ENCODE measurements at places on chromosomes 4 and X.

DNA sequence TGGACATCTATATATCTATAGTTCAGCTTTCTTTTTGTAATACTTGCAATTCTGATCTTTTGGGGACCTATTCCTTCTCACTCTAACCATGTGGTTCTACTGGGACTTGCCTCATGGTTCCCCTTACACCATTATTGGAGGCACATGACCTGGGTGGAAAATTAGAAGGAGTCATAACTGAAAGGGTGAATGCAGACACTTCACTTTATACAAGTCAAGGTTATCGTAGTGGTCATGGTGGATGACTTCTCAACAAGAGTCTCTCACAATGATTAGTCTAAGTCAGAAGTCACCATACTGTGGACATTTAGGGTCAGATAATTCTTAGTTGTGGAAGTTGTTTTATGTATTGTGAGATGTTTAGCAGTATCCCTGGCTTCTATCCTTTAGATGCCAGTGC lies 10.5 kb upstream of the EIF4E start:
- no peak for DNase-seq

DNA sequence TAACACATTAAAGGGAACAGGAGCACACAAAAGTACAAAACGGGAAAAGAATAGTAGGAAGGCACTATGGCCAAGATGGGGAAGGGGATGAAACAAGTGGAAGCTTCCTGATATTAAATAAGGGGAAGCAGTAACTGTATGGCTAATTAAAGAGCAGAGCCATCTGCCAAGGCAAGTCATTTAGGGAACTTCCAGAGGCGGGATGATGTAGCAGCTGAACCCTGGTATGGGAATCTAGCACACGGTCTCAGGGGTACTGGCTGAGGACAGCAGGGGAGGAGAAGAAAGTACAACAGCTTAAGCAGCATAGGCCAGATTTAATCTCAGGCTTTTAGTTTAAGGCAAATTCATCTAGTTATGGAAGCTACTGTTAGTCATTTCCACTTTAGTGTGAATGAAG lies 59.1 kb downstream of the IGFBP7 start:
- DNase-seq, result no peak

DNA sequence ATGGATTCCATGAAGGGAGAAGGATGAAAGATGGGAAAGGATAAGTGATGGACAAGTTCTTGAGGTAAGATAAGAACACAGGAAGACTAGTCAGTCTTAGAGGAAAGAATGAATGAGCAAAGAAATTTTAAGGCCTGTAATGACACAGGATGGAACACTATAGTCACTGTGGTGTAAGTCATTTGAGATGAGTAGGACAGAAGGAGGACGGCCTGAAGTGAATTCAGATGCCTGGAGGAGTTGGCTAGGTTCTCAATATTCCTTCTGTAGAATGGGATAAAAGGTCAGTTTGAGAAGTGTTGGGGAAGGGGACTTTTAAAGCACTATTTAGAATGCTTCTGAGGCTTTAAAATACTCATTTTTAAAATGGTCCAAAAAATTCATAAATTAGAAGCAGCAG lies 3.9 kb downstream of the MSMO1 start:
- DNase-seq, result no peak

- DNase-seq, result no peak
These were observed 34.4 kb downstream of the CC2D2A start for GRCh38 chr4:15504041-15504440.

- DNase-seq, result peak; percentile 30
These were observed 519.5 kb downstream of the BCOR start for GRCh38 chrX:39577985-39578869.

GRCh38 chr4:23369331-23369730 lies 520.5 kb downstream of the PPARGC1A start:
- DNase-seq, result no peak

GRCh38 chr4:6967846-6968340 lies 58.3 kb downstream of the TBC1D14 start:
- no peak for DNase-seq

DNA sequence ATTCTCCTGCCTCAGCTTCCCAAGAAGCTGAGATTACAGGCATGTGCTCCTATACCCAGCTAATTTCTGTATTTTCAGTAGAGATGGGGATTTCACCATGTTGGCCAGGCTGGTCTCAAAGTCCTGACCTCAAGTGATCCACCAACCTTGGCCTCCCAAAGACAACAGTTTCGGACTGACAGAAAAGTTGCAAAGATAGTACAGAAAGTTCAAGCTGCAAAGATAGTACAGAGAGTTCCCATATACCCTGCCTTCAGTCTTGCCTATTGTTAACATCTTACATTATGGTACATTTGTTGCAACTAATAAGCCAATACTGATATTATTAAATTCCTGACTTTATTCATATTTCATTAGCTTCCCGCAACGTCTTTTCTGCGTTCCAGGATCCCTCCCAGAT lies 65.8 kb downstream of the SUPT20HL2 start:
- DNase-seq, result no peak

DNA sequence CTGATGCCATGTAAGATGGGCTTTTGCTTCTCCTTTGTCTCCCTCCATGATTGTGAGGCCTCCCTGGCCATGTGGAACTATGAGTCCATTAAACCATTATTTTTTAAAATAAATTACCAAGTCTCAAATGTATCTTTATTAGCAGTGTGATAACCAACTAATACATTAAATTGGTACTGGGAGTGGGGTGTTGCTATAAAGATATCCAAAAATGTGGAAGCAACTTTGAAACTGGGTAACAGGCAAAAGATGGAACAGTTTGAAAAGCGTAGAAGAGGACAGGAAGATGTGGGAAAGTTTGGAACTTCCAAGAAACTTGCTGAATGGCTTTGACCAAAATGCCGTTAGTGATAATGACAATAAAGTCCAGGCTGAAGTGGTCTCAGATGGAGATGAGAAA lies 526.7 kb downstream of the SH3BGRL start:
- no peak for DNase-seq

- DNase-seq, result no peak
These were observed 33.7 kb upstream of the HMX1 start for GRCh38 chr4:8905226-8905772.

DNA sequence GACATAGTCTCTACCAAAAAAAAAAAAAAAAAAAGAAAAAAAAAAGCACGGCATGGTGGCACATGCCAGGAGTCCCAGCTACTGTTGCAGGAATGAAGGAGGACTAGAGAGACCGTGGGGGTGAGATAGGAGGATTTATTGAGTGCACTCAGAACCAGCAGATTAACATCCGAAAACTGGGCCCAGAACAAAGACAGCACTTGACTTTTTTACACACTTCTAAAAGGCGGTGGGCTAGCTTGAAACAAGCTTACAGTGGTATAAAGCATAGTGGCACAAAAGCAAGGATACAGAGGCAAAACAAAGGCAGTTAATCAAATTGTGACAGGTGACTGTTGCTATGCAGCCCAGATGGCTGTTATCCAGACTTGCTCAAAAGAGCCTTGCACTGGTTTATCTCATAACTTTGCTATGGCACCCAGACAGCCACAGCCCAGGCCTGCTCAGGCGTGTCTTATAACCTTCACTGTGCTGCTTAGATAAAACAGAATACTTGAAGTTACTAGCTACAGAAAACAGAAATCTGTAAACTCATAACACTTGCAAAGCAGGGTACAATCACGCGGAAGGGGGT lies 9.9 kb upstream of the PI4K2B start:
- no peak for DNase-seq
